ENCODE measurements at places on chromosomes 7 and 10. TPM values are rescaled to one million over a fixed set of nuclear protein-coding genes. Genes with fewer than 3 reads are reported as not detected.

GRCh38 chr10:124301736-124302135 lies 117.0 kb downstream of the OAT start:
- peak; percentile 77 for DNase-seq

- DNase-seq = no peak
Measured at GRCh38 chr10:46268076-46268881, 18.5 kb upstream of the ANTXRL start.

GRCh38 chr10:60974463-60975149 lies 30.6 kb upstream of the RHOBTB1 start:
- DNase-seq = no peak

The TRIL gene
- 3.7 TPM for total RNA-seq

GRCh38 chr10:119209736-119210355 lies 2.5 kb downstream of the GRK5 start:
- DNase-seq = no peak
